Activated T-cell treated with anti-CD3 and anti-CD28 coated beads, Interleukin-2, amount 50 U/mL, for 48 hours (primary cell): ENCODE measurements at places on chromosomes 5 and 9.

GRCh38 chr5:67416133-67416937 is 219.7 kb upstream of the CD180 start:
- no peak for DNase-seq

- DNase-seq, result no peak
Observed at GRCh38 chr9:88746743-88747398, 211.9 kb downstream of the NXNL2 start.

- DNase-seq, result no peak
Observed at GRCh38 chr5:158349987-158350386, 491.0 kb upstream of the CLINT1 start.

DNA sequence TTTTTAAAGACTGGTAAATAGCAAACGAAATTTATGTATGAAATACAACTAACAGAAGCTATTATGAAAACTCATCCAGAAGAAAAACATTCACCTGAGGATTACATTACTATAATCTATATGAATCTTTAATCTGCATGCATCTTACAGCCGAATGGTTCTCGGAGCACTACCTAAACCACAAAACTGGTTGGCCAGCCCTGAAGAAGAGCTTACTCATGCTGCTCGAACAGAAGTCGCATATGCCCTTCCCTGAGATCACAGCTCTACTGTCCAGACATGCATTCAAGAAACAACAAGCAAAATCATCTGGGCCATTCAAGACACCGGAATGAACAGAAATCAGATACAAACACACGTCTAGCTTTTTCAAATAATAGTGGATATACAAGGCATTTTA is 931.0 kb upstream of the DMAC1 start:
- no peak for DNase-seq

DNA sequence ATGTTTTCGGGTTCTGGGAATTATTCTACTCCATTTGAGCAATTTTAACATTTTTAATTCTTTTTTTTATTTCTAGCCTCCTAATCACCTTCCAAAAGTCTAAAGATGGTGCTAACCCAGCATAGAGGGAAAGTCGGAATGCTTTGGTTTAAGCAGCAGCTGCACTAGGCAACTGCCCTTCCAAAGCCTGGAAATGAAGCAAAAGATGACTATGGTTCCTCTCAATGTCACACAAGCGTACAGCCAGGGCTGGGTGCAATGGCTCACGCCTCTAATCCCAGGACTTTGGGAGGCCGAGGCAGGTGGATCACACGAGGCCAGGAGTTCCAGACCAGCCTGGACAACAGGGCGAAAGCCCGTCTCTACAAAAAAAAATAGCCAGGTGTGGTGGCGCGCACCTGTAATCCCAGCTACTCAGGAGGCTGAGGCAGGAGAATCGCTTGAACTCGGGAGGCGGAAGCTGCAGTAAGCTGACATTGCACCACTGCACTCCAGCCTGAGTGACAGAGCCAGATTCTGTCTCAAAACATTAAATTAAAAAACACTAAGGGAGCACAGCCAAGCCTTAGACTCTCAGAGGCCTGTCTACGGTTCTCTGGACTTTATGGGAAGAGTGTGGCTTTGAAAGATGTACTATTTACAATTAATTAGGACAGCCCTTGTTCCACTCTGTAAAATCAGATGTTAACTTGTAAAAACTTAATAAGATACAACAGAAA is 33.1 kb downstream of the ADAM19 start:
- DNase-seq, result no peak

DNA sequence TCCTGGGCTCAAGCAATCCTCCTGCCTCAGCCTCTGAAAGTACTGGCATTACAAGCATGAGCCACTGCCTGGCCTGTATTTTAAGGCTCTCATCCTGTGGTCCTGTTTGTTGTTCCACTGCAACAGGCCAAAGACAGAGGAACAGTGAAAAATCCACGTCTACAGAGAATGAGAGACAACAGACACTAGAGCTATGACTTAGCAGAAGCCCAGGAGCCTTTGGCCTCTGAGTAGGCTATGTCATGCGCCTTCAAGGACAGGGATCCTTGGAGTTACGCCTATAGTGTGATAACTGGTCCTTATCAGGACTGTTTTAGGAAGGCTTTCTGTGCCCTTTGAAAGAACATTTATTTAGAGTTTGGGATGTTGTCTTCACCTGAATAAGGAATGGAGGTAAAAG is 10.5 kb downstream of the POC5 start:
- DNase-seq, result no peak

DNA sequence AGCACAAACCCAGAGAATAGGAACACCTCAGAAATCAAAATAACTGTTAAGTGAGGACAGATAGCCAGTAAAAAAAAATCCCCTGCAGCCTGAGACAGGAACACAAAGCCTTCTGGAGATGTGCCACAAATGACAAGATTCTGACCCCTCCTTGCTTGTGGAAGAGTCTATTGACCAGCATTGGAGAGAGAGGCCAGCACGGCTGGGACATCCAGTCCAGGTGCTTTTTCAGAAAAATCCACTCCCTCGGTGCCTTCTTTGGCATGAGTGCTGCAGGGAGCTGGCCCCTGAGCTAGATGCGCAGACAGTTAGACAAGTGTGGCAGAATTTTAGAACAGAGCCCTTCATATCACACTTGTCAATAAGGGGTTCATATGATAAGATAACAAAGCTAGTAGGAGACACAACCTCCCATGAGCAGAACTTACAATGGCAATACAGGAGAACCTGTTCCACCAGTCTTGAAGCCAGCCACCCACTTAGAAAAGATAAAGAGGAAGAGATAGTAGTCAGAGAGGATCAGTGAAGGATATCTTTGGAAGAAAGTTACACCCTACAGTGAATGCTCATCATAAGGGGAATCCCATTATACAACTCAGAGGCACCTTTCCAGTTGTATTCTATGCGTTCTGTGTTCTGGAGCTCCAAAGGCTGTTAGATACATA is 298.4 kb downstream of the TLE1 start:
- DNase-seq, result no peak

GRCh38 chr5:142320851-142321560 is 3.8 kb downstream of the SPRY4 start:
- no peak for DNase-seq

GRCh38 chr5:122156724-122157325 is 27.5 kb downstream of the ZNF474 start:
- DNase-seq, result no peak

- DNase-seq, result no peak
Observed at GRCh38 chr5:154234551-154234950, 44.0 kb downstream of the GALNT10 start.

GRCh38 chr9:105087910-105088898 is 156.2 kb upstream of the SLC44A1 start:
- no peak for DNase-seq

DNA sequence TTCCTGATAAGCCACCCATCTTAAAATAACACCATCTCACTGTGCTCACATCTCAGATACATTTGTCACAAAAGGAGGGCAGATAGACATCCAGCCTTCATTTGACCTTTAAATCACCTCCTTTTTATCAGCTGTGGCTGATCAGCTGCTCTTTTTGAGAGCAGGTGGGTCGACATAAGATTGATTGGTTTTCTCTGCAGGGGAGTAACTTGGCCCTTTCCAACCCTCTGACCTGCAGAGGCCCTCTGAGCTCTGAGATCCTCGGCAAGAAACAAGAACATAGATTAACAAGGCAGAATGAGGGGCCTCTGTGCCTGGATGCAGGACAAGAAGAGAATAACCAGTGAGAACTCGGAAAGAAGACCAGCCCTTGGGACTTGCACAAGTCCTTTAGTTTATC is 33.5 kb upstream of the GLRA1 start:
- no peak for DNase-seq

GRCh38 chr9:20591223-20591622 is 31.1 kb downstream of the MLLT3 start:
- DNase-seq, result no peak

DNA sequence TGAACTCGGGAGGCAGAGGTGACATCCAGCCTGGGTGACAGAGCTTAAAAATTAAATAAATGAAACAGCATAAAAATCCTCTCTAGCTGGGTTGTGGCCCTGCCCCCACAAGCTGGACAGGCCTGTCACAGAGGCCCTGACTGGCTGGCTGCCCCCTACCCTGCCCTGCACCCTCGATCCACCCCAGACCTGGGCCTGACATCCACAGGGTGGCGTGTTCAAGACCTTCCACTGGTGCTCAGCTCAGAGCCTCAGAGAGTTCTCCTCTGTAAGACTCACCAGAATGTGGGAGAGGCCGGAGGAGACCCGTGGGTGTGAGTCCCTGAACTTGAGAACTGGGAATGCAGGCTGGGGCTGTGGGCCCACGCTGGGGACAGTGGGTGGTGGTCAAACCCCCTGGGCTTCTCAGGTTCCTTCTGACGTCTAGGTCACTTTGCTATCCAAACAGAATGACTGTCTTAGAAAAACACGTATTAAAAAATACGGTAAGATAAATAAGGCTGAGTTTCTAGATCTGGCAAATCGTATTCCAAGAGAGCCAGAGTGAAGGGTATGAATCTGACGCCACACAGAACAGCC is 9.7 kb upstream of the WDR38 start:
- no peak for DNase-seq

DNA sequence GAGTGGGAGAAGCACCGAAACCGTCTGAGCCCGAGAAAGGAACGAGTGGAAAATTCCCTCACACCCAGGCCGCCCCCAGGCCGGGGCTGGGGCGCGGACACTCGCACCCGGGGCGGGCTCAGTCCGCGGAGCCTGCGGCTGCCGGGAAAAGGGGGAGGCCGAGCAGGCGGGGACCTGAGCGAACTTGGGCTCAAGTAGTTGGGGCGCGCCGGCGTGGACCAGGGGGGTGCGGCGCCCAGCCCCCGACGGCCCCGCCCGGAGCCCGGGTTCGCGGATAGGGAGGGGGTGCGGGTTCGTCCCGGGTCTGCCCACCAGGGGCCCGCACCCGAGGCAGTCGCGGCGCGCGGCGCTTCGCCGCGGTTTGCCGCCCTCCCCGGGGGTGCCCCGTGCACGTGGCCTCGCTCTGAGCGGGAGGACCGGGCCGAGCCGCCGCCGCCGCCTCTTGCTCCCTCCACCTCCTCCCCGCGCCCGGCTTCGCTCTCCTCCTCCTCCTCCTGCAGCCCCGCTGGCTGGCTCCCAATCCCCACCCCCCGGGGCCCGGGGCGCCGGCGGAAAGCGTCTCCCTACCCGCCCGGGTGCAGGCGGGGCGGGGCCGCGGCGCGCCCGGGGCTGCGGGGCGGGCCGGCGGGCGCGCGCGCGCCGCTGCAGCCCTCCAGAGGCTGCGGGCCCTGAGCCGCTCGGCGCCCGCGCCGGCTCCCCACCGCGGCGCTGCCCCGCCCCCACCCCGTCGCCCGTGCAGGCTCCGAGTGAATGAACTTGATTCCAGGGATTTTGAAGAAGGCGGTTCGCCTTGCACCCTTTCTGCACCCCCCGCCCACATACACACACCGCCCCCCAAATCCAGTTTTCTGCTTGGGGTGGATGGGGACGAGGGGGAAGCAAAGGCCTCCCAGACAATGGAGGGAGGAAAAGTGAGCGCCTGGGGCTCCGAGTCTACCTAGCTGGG is 1.3 kb upstream of the NFIB start:
- no peak for DNase-seq

DNA sequence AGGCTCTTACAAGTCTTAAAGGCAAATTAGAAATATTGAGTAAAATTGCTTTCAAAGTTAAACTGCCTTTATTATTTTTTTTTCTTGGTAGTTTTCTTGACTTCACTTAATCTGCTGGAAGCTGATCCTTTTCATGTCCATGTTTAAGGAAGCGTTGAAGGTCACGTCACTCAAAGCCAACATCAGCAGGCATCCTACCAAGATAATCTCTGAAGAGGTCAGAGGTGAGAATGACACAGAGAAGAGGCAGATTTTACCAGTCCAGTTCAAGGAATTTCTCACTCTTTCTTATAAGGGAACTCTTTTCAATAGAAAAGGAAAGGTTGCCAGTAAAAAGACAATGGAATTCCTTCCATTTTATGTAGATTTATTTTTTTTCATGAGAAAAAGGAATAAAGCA is 259.8 kb downstream of the ANXA1 start:
- no peak for DNase-seq

DNA sequence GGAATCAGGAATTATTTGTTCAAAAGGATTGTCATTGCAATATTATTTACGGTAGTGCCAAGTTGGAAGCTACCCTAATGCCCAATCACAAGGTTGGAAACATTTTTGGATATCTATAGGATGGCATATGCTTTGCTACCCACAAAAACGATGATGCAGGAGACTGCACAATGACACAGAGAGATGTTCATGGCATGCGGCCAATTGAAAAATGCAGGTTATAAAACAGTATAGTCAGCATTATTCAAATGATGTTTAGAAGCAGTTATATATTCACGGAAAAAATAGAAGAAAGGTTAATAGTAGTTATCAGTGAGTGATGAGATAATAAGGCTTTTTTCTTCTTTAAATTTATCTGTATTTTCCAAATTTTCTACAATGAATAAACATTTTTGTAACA is 5.9 kb upstream of the ACSL6 start:
- DNase-seq, result no peak

GRCh38 chr5:36662291-36662851 is 56.0 kb downstream of the SLC1A3 start:
- no peak for DNase-seq

- DNase-seq, result no peak
Observed at GRCh38 chr5:127909066-127909465, 174.5 kb upstream of the SLC12A2 start.

DNA sequence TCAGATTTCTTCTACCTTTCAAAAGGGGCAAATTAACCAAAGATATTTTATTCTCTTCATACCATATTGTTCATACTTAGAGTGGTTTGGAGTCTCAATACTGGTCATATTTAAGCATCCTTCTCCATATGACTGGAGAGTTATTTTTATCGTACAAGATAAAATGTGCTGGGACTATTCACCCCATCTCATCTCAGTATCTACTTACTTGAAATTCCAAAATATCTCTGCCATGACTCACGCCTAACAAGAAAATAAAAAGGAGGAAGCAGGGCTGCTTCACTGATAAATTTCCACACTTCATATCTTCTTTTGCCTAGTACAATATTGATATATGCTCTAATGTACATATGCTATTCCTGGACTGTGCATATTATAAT is 277.9 kb upstream of the CDH9 start:
- no peak for DNase-seq

GRCh38 chr5:59184769-59185168 is 601.9 kb downstream of the RAB3C start:
- no peak for DNase-seq

DNA sequence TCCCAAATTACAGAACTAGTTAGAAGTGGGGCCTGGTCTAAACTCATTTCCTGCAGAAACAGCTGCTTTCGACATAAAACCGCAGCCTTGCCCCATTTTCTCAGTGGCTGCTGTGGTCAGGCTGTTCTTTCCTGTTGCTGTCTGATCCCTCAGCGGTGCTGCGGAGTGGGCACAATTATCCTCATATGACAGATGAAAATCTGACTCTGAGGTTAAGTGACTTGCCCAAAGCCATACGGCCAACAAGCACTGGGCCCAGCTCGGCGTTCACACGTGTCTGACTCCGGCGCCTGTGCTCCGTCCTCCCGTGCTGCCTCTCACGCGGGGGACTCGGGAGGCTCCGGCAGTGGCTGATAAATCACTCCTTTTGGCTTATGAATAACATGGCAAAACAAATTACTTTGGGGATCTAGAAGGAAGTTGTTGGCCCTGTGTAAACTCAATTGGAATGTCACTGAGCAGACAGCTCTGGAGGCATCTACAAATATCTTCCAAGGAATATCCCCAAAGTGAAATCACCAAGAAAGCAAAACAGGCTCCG is 142.6 kb upstream of the LMX1B start:
- peak; percentile 83 for DNase-seq
